SK-N-SH (cell line): ENCODE measurements at places on chromosomes 5 and 9. TPM values are rescaled to one million over a fixed set of nuclear protein-coding genes. Genes with fewer than 3 reads are reported as not detected.

Gene ANKRD34B
- polyA plus RNA-seq = not detected in 2 replicates

Gene ARID3C
- 0.08 and 0.11 TPM in 2 replicates for polyA plus RNA-seq

Gene CHSY3
- not detected in 2 replicates for polyA plus RNA-seq

Gene CXXC5
- polyA plus RNA-seq = 47.4 and 52.9 TPM in 2 replicates

Gene GPR150
- polyA plus RNA-seq = 0.06 and 0.07 TPM in 2 replicates

Gene NEK6
- 89.8 and 96.1 TPM in 2 replicates for polyA plus RNA-seq

Gene PCAT7
- polyA plus RNA-seq = 0.03 TPM in 1 of 2 replicates, not detected in the other

Gene CAMK2A
- 0.05 and 0.10 TPM in 2 replicates for polyA plus RNA-seq

Gene ZNF454
- polyA plus RNA-seq = 0.05 and 0.15 TPM in 2 replicates

Gene FABP6
- 1.1 and 1.3 TPM in 2 replicates for polyA plus RNA-seq

Gene BHMT2
- not detected in 2 replicates for polyA plus RNA-seq

Gene HSPB3
- 3.3 TPM in 2 replicates for polyA plus RNA-seq

DNA sequence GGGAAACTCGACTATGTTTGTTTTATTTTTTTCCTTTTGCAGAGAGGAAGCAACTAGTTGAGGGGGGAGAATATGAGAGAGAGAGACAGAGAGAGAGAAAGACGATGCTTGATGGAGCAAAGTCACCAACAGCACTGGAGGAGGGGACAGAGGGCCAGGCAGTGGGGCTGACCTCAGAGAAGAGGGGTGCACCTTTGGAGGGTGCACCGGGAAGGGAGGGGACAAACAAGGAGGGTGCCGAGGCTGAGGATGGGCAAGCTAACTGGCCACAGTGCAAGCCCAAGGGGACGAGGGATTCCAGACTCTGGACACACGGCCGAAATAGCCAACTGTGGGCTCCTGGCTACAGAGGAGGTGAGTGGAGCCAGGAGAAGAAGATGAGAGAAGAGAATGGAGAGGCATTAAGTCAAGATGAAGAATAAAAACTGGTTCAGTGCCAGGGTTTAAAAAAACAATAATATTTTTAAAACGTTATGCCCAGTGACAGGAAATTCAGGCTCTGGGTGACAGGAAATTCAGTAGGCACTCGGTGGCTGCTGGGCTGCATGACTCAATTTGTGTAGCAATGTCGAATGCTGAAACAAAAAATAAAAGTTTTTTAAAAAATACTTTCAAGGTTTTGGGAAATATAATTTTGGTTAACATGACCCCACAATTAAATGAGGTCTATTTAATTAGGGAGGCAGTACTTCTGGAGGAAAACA is 13.3 kb upstream of the GLRX start:
- DNase-seq = no peak

DNA sequence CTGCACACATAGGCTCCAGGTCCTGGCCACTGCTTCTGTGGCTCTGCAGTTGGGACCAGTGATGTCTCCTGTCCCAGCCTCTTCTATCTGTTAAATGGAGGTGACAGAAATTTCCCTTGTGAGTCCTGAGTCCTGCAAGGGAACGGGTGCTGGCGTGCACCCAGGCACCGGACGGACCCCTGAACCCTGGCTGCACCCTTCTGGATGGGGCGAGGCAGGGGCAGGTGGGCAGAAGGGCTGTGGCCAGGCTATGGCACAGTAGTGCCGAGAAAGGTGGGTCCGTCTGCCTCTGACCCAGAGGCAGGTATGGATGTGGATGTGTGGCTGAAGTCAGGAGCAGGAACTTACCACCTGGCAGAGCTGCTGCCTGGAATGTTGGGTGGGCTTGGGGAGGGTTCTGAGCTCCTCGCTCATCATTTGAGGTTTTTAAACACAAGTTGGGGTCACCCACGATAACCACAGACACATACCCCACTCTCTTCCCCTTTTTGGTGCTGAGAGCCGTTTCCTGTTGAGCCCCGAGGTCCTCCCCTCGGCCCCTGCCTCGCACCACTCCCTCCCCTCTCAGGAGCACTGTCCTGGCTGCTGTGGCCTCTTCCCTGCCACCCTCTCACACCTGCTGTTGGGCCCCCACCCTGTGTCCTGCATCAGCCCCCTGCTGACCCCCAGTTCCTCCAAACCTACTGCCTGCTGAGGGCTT is 82.0 kb downstream of the COL5A1 start:
- DNase-seq = no peak

- no peak for DNase-seq
These were observed 166.0 kb downstream of the ADAMTS12 start for GRCh38 chr5:33725806-33726205.

GRCh38 chr5:163913548-163913947 is 408.1 kb downstream of the MAT2B start:
- DNase-seq = no peak

- DNase-seq = no peak
These were observed 6.4 kb upstream of the TTC23L start for GRCh38 chr5:34832568-34832967.

DNA sequence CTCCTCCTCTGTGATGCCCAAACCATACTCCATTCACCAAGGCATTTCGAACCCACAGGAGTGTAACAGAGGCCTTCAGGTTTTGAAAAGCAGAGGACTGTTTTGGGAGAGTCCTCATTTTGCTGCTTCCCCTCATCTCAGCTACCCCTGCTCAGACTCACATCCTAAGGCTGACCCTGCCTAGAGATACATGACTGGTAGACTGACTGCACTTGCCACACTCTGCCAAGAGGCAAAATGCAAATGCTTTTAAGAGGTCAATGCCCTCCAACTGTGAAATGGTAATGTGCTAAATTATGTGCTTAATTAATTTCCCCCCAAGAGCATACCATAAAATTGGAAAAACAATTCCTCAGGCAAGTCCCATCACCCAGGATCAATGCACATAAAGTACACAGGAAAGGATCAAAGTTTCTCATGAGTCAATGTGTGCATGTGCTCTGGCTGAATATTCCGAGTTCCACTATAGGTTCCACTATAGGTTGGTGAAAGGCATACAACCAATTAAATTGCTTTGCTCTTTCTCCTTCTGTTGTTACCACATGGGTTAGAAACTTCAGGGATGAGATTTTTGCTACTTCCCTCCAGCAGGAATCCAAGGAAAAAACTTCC is 87.0 kb downstream of the RGS7BP start:
- no peak for DNase-seq

DNA sequence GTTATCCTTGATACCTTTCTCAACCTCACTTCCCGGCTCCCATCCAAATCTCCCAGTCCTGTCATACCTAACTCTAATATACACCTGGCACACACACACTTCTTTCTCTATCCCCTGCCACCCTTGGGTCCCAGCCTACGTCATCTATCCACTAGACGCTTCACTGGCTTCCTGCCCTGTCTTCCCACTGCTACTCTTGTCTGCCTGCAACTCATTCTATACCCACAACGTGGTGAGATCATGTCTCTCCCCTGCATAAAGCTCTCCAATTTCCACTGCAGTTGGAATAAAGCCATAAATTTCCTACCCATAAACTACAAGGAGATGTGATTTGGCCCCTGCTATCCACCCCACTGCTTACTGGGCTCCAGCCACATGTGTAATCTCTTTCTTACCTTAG is 93.5 kb downstream of the JMY start:
- no peak for DNase-seq

- no peak for DNase-seq
These were observed 177.3 kb downstream of the RAB3C start for GRCh38 chr5:58760222-58760621.

GRCh38 chr9:72292874-72293607 is 72.0 kb downstream of the ZFAND5 start:
- no peak for DNase-seq

- DNase-seq = no peak
These were observed 316.1 kb downstream of the IRX1 start for GRCh38 chr5:3911773-3912172.

GRCh38 chr5:921456-922435 is 29.1 kb downstream of the TRIP13 start:
- no peak for DNase-seq

- DNase-seq = no peak
These were observed 165.1 kb downstream of the RNF180 start for GRCh38 chr5:64330728-64331231.

GRCh38 chr9:131120620-131121228 is 4.7 kb upstream of the NUP214 start:
- DNase-seq = no peak

DNA sequence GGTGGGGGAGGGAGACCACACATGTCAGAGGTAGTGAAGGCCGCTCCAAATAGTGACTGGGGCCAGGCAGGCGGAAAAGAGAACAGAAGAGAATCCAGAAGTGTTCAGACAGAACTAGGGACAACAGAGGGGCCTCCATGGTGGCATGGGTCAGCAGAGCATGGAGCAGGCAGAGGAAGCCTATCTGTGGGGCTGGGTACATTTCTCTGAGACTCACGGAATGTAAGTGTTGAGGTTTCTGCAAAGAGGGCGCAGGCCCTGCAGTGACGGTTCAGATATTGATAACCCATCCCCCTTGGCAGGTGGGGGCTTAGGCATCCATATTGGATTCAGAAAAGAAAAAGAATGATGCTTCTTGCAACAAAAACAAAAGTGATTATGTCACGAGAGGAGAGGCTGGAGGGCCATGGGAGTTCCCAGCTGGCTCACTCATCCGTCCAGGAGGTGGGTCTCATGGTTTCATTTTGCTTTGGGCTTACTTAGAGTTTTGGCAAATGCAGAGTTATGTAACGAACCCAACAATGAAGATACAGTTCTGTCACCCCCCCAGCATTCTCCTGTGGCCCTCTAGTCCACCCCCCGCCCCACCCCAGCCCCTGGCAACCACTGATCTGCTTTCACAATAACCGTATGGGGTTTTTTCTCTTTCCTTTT is 5.4 kb upstream of the RMND5B start:
- no peak for DNase-seq

- DNase-seq = no peak
These were observed 106.5 kb downstream of the EGFLAM start for GRCh38 chr5:38364825-38365224.

DNA sequence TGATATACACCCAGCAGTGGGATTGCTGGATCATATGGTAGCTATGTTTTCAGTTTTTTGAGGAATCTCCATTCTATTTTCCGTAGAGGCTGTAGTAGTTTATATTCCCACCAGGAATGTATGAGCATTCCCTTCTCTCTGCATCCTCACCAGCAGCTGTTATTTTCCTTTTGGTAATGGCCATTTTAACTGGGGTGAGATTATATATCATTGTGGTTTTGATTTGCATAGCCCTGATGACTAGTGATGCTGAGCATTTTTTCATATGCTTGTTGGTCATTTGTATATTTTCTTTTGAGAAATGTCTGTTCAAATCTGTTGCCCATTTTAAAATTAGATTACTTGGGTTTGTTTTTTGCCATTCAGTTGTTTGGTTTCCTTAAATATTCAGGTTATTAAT is 11.2 kb upstream of the PPIC start:
- no peak for DNase-seq

- peak; percentile 41 for DNase-seq
These were observed 326.1 kb downstream of the PLK2 start for GRCh38 chr5:58133631-58134296.

DNA sequence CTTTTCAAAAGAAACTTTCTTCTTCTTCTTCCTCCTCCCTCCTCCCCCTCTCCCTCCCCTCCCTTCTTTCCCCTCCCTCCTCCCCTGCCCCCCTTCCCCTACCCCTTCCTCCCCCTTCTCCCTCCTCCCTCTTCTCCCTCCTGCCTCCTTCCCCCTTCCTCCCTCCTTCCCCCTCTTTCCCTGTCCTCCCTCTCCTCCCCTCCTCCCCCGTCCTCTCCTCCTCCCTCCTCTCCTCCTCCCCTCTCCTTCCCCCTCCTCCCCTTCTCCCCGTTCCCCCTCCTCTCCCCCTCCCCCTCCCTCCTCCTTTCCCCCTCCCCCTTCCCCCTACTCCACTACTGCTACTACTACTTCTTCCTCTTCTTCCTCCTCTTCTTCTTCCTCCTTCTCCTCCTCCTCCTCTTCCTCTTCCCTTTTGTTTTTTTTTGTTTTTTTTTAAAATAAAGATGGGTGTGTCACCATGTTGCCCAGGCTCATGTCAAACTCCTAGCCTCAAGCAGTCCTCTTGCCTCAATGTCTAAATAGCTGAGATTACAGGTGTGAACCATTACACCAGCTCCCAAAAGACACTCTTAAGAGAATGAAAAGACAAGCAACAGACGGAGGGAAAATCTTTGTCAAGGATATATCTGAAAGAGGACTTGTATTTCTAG is 87.5 kb downstream of the SCAMP1 start:
- no peak for DNase-seq

GRCh38 chr5:34524123-34524522 is 132.0 kb upstream of the RAI14 start:
- no peak for DNase-seq

DNA sequence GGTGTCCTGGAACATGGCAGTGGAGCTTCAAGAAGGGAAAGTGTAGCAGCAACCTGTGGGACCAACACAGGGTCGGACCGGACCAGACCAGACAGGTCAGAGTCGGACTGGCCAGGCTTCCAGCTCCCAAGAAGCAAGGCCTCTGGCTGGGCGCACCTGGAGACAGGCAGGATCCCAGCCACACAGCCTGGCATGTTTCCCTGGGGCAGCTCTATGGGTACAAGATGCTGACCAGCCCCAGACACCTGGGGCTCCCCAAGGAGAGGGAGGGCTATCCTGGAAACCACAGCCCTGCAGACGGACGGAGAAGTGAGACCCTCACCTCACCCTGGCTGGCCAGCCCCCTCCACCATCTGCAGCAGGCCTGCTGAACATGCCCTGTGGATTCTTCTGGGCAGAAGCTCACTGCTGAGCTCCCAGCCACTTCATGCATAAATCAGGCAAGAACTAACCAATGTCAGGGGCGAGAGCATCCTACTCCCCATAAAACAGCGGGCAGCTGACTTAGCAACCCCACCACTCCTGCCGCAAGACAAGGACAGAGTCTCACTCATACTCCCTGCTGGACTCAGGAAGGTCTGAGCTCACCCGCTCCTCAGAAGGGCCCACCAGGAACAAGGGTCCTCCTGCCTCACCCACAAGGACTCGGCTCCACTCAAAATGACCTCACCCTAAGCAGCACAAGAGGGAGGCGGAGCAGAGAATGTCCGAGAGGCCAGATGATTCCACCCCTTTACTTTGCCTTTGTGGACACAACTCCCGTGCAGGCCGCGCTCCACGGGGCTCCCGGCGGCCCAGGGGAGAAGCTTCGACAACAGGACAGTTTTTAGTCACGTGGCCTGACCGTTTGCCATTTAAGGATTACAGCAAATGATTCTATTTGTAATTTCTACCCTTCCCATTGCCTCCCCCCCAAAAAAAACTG is 2.9 kb upstream of the DPH7 start:
- DNase-seq = no peak

GRCh38 chr5:140004174-140004573 is 38.9 kb downstream of the NRG2 start:
- DNase-seq = no peak

GRCh38 chr5:137960819-137961218 is 71.6 kb downstream of the PKD2L2 start:
- DNase-seq = no peak

- no peak for DNase-seq
These were observed 114.0 kb downstream of the MAT2B start for GRCh38 chr5:163619273-163619934.

DNA sequence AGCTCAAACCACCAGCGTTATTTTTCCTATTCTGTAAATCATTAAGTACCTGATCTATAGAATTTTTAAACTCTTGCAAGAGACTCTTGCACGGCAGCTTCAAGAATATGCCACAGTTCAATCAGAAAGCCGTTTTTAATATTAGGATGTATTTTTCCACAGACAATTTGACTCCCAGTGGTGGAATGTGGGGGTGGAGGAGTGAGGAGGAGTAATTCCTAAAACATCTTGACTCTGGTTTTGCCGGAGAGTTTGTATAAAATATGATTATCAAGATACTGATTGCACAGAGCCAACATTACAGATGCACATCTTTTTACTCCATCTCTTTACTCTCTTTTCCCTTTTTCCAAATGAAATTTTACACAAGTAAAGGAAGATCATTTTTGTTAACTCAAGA is 288.3 kb downstream of the ENC1 start:
- DNase-seq = no peak
